Smooth muscle cell of bladder (primary cell): ENCODE measurements at places on chromosomes 5 and 9. TPM values are rescaled to one million over a fixed set of nuclear protein-coding genes. Genes with fewer than 3 reads are reported as not detected.

Gene PROB1
- total RNA-seq: 0.71 and 1.0 TPM in 2 replicates

Gene INSL6
- not detected in 2 replicates for total RNA-seq

Gene NUDT12
- total RNA-seq: 9.2 and 10.2 TPM in 2 replicates

Gene TCF7
- total RNA-seq: 0.28 and 0.55 TPM in 2 replicates

Gene GFPT2
- 36.4 and 66.0 TPM in 2 replicates for total RNA-seq

Gene SLCO4C1
- not detected in 2 replicates for total RNA-seq

Gene FOXE1
- total RNA-seq: not detected in 2 replicates

Gene DTWD2
- 3.0 and 3.5 TPM in 2 replicates for total RNA-seq

Gene ZDHHC11
- 1.00 and 1.7 TPM in 2 replicates for total RNA-seq

Gene FAM221B
- total RNA-seq: not detected in 2 replicates

Gene KCNV2
- total RNA-seq: not detected in 2 replicates

Gene SLC6A3
- total RNA-seq: under 0.01 TPM in 1 of 2 replicates, not detected in the other

Gene IL33
- 173 and 202 TPM in 2 replicates for total RNA-seq

Gene PCDHB6
- under 0.01 and 0.09 TPM in 2 replicates for total RNA-seq
